ENCODE measurements at places on chromosomes 12 and 14.

- DNase-seq, result no peak
Observed at GRCh38 chr12:69828897-69829296, 3.9 kb downstream of the MYRFL start.

DNA sequence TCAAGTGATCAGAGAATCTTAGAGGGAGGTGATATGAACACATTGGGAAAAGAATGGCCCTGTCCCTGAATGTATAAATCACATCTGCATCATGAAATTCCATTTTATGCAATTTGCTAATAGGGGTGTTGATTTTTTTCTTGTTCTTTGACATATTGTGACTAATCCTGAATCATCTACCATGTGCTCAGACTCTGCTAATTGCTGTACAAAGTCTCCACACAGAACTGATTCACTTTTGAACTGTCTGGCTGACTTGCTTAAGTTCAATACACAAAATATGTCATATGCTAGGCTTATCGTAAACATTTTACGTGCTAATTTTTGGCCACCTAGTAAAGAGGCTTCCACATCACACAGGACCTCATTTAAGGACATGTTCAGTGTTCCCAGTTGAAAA lies 2.6 kb downstream of the TMEM132D start:
- DNase-seq, result no peak

- no peak for DNase-seq
Observed at GRCh38 chr14:55838529-55839052, 258.6 kb downstream of the KTN1 start.

DNA sequence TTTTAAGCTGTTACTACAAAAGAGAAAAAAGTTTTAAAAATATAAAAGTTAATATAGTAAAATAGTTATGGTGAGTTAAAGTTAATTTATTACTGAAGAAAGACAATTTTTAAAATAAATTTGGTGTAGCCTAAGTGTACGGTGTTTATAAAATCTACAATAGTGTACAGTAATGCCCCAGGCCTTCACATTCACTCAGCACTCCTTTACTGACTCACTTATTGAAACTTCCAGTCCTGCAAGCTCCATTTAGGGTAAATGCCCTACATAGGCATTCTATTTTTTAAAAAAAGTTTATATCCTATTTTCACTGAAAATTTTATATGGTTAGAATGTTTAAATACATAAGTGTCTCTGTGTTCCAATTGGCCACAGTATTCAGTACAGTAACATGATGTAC lies 769.5 kb upstream of the NOVA1 start:
- no peak for DNase-seq

DNA sequence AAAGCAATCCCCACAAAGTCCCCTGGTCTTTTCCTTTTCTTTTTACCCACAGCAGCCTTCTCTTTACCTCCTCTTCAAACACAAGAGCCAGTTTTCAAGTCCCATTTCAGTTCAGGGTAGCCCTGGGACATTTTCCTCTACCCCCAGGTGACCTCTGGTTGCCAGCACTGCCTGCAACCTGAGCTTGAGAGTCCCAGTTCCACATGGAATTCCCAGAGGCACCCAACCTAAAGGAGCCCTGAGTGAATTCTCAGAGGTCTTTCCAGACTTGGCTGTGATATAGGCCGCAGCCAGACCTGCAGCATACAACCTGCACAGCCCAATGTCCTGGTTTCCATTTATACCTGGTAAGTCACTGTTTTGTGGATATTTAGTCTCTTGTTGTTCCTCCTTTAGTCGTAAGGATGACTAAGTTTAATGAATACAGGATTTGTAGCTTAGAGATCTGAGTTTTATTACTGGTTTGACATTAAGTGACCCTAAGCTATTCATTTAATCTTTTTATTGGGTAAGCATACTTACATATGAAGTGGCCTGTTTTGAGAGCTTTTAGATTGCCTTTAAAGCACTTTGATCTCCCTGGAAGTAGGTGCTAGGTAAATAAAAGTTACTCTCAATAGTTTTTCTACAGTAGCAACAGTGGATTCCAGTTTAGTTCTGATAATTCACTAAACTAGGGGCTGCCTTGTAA lies 159.8 kb downstream of the TGFB3 start:
- DNase-seq, result no peak

- DNase-seq, result no peak
Observed at GRCh38 chr14:87581298-87581697, 411.7 kb downstream of the GALC start.

DNA sequence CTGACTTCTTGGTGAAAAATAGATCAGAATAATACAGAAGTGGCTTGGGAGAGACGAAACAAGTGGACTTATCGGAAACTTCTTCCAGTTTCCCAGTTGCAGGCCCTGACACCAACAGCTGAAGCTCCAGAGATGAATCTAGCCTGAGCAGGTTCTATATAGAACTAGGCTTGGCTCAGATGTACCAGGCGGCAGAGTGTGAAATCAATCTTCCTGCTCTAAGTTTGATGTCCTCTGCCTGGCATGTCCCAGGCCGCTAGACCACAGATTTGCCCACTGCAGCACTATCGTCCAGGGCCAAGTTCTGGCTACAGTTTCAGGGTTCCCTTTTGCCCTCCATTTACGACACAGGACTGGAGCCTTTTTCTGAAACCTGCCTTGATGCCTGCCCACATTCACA lies 91.3 kb upstream of the PLEKHA5 start:
- no peak for DNase-seq

- no peak for DNase-seq
Observed at GRCh38 chr12:71865166-71865713, 25.7 kb downstream of the TBC1D15 start.

DNA sequence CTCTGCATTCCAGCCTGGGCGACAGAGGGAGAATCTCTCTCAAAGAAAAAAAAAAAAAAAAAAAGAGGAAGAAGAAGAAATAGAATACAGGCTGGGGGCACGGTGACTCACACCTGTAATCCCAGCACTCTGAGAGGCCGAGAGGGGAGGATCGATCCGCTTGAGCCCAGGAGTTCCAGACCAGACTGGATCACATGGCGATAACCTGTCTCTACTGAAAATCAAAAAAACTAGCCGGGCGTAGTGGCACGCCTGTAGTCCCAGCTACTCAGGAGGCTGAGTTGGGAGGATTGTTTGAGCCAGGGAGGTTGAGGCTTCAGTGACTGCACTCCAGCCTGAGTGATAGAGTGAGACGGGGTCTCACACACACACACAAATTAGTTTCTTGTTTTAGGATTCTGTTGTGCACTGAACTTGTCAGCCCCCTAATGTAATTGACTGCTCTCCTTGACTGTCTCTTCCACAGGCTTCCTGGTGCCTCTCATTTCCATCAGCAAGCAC lies 963 bp upstream of the TINF2 start:
- DNase-seq, result no peak

All from esophagus squamous epithelium (tissue), 5 donors.